Activated naive CD4-positive, alpha-beta T cell treated with anti-CD3 and anti-CD28 coated beads for 36 hours (primary cell): ENCODE measurements at places on chromosomes 13 and 19.

DNA sequence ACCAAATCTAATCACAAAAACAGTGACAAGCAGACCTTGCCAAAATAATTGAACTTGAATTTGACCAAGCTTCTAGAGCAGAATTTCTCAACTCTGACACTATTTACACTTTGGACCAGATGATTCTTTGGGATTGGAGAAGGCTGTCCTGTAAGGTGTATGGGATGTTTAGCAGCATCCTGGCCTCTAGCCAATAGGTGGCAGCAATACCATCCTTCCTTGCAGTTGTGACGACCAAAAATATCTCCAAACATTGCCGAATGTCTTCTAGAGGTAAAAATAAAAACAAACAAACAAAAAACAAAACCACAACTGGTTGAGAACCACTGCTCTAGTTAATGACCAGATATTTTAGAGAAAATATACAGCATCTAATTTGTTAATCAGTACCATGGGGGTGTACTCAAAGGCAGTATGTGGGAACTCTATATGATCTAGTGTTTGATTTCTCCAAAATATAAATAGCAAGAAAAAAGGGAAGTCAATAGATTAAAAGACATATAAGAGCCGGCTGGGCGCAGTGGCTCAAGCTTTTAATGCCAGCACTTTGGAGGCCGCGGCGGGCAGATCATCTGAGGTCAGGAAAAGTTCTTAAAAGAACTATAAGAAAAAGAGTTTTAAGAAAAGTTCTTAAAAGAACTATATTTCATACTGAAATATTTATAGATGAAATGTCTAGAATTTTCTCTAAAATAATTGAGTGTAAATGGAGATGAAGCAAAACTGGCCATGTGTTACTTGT is 60.9 kb upstream of the ZNF527 start:
- peak; percentile 48 for DNase-seq

GRCh38 chr19:14023404-14024235 is 4.3 kb upstream of the RLN3 start:
- peak; percentile 31 for DNase-seq

DNA sequence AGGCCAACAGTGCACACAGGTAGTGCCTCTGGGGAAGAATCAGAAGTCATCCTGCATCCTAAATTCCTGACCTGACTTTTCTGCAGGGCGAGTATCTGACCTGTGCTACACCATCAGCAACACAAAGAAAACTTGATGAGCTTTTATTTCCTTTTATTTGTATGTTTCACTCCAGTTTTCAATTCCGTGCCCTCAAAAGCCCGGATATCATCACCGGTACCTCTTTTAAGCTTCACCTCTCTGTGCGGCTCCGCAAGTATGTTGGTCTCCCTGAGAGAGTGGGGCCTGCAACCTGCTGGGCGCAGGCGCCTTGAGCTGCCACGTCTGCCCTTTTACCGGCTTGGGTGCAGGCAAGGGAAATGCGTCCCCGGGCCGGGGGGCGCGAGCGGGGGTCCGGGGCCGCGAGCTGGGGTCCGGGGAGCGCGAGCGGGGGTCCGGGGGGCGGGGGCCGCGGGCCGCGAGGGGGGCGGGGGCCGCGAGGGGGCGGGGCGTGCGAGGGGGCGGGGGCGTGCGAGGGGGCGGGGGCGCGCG is 4.3 kb upstream of the DUXA start:
- DNase-seq = no peak

GRCh38 chr19:46674416-46675178 is 13.6 kb upstream of the DACT3 start:
- no peak for DNase-seq

- DNase-seq = no peak
Observed at GRCh38 chr19:38172001-38172400, 52.0 kb downstream of the DPF1 start.

DNA sequence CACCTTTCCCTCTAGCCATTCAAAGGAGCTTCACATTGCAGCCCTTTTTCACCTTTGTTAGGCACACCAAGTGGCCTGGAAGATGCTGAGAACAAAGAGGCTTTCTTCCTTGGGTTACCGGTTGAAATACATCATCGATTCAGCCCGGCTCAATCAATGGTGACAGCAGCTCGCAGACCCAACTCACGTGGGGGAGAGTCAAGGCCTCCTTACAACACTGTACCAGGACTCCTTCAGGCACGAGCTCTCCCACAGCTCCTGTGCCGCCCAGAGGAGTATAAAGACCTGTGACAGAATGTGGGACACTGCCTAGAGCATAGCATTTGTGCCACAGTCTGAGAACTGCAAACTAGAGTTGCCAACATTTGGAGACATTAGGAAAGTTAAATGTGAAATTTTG is 3.9 kb upstream of the LRRC63 start:
- no peak for DNase-seq

GRCh38 chr13:52798770-52799430 is 49.5 kb downstream of the PCDH8 start:
- no peak for DNase-seq

GRCh38 chr13:64718116-64718515 is 2512.0 kb downstream of the PCDH9 start:
- DNase-seq = no peak

DNA sequence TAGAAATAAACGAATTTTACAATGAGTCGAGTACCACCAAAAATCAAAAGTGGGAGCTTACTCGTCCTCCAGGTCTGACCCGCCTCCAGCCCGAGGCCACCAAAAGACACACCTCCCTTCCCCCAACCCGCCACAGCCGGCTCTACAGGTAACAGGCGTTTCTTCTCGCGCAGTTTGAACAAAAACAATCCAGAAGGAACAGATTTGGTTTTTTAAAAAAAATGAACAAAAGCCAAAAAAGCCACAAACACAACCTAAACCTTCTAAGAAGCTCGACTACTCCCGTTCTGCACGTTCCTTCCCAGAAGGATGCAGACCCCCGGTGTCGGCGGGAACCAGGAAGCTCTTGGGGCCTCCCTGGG is 671 bp downstream of the ZDHHC20 start:
- peak; percentile 70 for DNase-seq

DNA sequence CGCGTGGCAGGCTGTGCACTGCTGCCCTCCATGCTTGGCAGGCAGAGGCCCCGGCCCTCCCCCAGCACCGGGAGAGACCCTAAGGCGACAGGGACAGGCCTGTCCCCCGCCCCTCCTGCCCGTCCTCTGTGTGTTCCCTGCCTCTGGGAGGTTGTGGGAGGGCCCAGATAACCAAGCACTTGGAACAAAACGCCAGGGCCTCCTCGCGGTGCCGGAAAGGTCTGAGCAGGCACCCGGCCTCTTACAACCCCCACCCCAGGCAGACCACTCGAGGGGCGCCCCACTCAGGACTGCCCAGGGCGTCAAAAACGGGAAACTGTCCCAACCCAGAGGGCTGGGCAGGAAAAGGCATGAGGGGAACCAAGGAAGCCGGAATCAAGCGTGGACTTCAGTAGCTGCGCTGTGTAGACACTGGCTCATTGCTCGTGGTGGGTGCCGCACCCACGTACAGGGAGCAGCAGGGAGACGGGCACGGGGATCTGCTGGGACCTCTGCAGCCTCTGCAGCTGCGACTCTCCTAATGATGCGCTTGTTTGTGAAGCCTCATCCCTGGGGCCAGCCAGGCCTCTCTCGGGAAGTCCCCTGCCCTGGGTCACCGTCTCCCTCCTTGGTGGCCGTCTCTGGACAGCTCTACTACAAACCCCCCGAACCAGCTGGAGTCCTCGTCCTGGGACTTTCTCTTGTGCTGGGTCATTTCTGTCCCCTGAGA is 20.0 kb downstream of the GNA11 start:
- DNase-seq = no peak

DNA sequence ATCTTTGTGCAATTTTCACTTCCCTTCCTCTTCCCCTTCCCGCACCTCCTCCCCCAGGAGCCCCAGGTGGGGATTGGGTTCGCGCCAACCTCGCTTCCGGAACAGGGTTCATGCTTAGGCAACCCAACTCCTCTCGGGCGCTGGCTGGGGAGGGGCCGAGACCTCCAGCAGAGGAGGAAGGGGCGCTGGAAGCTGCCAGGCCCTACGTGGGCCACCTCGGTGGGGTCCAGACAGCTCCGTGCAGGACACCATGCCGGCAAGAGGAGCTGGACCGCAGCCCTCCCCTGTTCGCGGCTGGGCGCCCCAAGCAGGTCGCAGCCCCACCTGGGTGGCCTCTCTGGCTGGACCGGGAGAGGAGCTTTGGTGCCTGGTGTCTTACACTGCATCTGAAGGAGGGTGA is 91.1 kb downstream of the SPACA7 start:
- no peak for DNase-seq

DNA sequence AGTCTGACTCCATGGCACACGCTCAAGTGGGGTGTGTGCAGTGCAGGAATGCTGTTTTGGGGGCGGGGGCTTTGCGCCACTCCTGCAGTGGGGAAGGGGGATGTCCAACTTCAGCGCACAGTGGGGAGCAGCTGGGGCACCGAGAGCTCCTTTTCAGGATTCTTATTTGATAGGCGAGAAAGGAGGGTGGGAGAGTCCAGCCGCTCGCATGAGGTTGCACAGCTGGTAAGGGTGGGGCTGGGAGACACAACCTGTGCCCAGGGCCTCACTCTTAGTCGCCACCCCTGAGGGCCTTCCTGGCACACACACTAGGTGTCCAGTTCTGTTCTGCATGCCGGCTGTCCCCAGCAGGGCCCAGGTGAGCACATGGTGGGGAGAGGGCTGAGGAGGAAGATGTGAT is 190.8 kb downstream of the UQCRFS1 start:
- DNase-seq = no peak

GRCh38 chr19:13712767-13713201 is 51.5 kb upstream of the MRI1 start:
- DNase-seq = no peak

- no peak for DNase-seq
Observed at GRCh38 chr19:54338521-54338920, 441 bp downstream of the LILRA4 start.

- DNase-seq = no peak
Observed at GRCh38 chr13:37599519-37599918, 951 bp upstream of the POSTN start.

DNA sequence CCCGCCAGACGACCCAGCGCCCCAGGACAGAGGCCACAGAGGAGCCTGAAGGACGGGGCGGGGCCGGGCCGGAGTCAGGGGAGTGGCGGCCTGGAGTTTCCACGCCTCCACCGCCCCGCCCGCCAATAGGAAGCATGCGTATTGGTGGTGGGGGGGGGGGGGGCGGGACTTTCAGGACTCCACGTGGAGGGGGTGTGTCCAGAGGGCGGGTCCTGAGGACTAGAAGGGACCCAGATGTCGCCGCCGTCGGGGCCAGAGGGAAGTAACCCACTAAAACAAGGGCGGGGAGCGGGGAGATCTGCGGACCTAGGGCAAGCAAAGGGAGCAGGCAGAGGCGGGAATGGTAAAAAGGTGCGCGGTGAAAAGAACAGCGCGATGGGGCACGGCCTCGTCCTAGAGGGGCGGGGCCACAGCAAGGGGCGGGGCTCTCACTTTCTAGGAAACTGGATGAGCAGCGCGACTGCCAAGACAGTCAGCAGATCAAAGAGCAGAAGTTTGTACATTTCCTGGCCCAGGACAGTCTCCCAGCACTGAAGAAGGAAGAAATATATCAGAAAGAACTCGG is 2.8 kb upstream of the LENG1 start:
- peak; percentile 89 for DNase-seq

DNA sequence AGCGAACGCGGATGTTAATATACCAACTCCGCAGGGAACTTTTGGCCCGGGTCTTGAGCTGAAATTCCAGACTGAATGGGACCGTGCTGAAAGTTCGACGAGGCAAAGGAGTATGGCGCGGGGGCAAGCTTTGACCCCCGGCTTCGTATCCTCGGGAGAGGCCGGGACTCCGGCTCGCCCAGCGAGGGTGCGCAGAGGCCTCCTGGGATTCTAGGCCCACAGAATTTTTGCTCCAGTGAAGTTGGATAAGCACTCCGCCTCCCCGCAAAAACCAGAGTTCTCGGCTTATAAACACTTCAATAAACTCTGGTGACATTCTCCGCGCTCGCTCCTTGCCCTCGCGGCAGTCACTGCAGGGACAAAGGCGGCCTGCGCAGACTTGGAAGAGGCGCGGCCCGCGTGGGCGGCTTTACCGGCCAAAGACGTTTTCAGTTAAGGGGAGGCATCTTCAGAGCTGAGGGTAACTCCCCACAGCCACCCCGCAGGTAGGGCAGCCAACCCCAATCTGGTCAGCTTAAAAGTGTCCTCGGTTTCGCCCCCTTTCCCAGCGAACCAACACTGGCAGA is 112.6 kb downstream of the KCNRG start:
- DNase-seq = no peak

- no peak for DNase-seq
Observed at GRCh38 chr13:99977912-99978798, 3.4 kb upstream of the ZIC2 start.

DNA sequence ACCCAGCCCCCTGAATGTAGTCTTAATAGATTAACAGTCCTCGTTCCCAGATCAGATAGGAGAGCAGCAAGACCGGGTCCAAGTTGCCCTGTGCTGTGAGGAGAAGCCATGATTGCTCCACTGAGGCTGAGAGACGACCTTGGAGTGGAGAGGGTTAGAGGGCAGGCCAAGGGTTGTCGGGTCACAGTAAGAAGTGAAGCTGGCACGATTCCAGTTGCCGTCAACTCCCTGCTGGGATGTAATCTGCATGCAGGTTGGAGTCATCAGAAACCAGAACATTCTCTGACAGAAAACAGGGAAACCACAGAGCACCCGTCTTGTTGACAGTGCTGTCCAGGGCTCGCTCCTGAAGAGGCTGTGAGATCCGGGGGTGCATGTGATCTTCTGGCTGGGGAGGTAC is 19.0 kb upstream of the ATP11A start:
- no peak for DNase-seq

DNA sequence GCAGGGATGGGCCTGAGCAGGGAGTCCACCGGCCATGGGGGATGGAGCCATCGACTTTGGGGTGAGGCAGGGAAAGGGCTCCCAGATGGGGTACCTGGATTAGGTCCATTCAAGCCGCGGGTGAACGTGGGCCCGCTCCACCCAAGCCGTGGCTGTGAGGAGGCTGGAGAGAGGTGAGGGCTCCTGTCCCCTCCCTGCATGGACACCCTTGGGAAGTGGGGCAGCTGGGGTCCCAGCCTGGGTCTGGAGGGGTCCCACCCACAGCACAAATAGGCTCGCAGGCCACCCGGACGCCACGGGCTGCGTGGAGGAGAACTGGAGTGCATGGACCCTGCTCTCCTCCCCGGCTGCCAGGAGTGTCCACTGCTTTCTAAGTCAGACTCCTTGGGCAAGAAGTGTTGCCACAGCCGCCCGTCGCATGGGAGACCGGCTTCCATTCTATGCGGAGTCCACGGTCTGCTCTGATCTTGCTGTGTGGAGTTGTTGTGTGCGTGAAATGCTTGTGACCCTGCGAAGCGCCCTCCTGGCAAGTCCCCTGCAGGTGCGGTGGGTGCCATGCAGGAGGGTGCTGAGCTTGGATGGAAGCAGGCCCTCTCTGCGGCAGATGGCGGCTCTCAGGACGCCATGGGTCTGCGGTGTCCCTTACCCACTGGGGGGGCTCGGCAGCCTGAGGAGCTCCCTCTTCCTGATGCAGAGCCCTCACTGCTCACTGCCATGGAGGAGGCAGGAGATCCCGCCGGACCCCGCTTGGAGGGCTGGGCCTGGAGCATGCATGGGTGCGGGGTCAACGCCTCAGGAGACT is 2.0 kb downstream of the DAZAP1 start:
- DNase-seq = no peak

- no peak for DNase-seq
Observed at GRCh38 chr19:9936326-9937000, at the start of gene OLFM2. Gene OLFM2, minus strand, starts transcription at chr19:9936515. Its CDS starts 149 bp downstream, at chr19:9936366.

GRCh38 chr19:31419871-31420445 is 70.7 kb upstream of the TSHZ3 start:
- DNase-seq = no peak

GRCh38 chr19:52742516-52742915 is 7.7 kb upstream of the ZNF611 start:
- no peak for DNase-seq
